ENCODE measurements at places on chromosomes 6 and 20.

DNA sequence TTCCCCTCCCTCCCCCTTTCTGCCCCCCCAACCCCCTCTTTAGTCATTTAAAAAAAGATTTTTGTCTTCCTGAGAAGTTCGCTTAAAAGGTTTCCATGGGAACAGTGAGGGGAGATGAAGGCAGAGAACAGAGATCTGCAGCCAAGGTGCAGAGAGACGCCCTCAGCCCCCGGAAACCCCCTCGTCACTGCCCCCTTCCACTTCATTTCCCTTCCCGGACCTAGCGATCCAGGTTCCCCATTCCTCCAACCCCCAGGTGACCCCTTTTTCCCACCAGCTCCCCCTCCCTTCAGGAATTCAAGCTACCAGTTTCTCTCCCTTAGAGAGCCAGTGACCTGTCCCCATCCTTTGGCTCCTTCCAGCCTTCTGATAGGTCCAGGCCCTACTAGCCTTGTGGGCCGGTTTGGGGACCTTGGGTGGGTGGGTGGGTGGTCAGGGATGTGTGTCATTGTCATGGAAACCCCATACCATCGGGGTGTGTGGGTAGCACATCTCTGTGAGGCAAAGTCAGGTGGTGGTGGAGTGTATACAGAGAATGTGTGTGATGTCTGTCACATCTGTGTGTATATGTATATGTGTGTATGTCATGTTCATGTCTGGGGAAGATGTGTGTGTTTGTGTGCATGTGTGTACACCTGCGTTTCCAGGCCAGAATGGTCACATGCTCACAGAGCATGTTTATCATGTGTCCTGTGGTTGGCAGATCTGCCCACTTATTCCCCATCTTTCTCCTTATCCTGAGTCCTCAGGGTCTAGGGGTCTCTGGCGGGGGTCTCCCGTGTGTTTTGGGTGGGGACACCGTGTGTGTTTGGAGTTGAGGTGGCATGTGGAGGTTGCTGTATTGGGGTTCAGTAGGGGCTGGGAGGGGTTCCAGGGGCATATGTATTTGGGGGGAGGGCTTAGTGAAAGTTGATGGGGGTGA is 7.0 kb downstream of the SYNGAP1 start:
- peak; percentile 22 for DNase-seq

GRCh38 chr6:32439602-32440214 is at the start of gene HLA-DRA:
HLA-DRA (plus strand) TSS chr6:32439887; CDS start chr6:32439951, 64 bp downstream.
- peak; percentile 66 for DNase-seq

- DNase-seq = no peak
Measured at GRCh38 chr6:85579581-85579980, 14.1 kb downstream of the SNX14 start.

DNA sequence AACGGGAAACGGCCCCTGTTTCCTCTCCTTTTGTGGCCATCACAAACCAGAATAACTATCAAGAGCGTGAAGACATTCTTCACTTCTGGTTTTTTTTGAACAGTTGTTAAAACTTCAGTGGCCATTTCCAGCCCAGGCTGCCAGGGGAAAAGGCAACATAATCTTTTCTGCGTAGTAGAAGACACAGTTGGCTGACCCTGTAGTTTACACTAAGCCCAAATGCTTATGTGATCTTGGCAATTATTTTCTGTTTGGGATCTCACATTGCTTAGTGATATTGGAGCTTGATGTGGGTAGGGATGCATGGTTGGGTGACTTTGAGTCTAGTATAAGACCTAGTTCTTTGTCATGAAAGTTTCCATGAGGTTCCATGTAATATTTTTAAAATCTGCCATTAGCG is 449.4 kb upstream of the CDH4 start:
- no peak for DNase-seq

- no peak for DNase-seq
Measured at GRCh38 chr6:154266560-154267099, 90.0 kb downstream of the IPCEF1 start.

- no peak for DNase-seq
Measured at GRCh38 chr6:55875400-55875799, at the start of gene BMP5. BMP5 (minus strand) TSS chr6:55875590; CDS start chr6:55874865, 725 bp downstream.

DNA sequence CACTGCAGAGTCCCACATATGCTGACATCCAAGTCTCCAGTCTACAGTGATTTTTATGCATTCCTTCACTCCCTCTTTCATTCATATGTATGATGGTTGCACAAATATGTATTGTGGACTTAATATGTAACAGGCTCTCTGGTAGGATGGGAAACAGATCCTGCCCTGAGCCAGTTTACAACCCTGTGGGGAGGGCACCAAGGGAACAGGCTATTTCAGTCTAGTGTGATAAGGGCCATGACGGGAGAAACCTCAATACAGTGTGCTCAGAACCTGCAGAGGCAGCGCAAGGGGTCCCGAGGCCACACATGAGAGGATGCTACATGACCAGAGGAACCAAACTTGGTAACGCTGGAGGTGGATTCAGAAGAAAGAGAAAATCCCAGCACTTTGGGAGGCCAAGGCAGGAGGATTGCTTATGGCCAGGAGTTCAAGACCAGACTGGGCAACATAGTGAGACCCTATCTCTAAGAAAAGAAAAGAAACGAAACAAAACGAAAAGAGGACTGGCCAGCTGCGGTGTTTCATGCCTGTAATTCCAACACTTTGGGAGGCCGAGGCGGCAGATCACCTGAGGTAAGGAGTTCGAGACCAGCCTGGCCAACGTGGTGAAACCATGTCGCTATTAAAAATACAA is 249.8 kb upstream of the JARID2 start:
- no peak for DNase-seq

DNA sequence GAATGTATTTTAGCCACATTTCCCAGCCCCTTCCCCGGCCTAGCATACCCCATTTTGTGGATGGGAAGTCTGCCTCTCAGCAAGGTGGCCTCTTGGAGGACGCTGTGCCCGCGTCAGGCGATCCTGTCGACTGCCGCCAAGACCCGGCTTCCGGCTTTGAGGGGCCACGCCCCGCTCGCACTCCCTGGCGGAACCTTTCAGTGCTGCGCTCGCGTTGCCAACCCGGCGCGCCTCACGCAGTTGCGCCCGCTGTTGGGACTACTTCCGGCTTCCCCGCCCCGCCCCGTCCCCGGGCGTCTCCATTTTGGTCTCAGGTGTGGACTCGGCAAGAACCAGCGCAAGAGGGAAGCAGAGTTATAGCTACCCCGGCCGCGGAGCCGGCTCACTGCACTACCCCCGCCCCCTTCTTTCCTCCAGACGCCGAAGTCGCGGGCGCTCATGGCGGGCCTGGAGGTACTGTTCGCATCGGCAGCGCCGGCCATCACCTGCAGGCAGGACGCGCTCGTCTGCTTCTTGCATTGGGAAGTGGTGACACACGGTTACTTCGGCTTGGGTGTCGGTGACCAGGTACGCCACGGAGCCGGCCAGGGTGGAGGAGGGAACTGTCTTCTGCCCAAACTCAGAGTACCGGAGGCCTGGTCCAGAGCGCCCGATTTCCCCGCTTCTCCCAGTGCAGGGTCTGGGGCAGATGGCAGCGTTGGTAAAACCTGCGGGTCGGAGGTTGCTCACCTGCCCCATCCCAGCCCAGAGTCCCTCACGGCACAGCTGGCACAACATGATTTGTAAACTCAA is at the start of gene PSMF1:
TSS of gene PSMF1 (plus strand) at position 267 of the 792 bp plus-strand sequence. CDS start at position 439, 172 bp downstream.
- peak; percentile 95 for DNase-seq

DNA sequence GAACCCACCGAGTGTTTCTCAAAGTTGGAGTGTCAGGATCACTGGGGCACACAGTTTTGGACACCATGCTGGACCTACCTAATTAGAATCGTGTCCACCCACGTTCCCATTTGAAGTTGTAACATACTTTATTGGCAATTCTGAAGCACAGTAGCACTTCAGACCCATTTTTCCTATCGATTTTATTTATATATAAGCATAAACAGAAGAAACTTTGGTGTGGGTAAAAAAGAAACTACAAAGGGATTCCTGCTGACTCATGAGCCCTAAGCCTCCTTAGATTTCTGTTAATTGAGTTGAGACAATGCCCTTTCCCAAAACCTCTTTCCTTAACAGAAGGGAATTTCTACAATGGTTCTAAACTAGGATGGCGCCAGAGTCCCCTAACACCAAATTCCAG is 398.0 kb downstream of the CDKAL1 start:
- DNase-seq = no peak

GRCh38 chr6:31815025-31815838 is at the start of the genes HSPA1A and HSPA1L:
HSPA1A (plus strand) TSS chr6:31815543; CDS start chr6:31815757, 214 bp downstream.
HSPA1L (minus strand) TSS chr6:31815283; CDS start chr6:31811972, 3,311 bp downstream.
- DNase-seq = peak; percentile 98

- no peak for DNase-seq
Measured at GRCh38 chr20:61634376-61635145, 382.5 kb downstream of the CDH4 start.

DNA sequence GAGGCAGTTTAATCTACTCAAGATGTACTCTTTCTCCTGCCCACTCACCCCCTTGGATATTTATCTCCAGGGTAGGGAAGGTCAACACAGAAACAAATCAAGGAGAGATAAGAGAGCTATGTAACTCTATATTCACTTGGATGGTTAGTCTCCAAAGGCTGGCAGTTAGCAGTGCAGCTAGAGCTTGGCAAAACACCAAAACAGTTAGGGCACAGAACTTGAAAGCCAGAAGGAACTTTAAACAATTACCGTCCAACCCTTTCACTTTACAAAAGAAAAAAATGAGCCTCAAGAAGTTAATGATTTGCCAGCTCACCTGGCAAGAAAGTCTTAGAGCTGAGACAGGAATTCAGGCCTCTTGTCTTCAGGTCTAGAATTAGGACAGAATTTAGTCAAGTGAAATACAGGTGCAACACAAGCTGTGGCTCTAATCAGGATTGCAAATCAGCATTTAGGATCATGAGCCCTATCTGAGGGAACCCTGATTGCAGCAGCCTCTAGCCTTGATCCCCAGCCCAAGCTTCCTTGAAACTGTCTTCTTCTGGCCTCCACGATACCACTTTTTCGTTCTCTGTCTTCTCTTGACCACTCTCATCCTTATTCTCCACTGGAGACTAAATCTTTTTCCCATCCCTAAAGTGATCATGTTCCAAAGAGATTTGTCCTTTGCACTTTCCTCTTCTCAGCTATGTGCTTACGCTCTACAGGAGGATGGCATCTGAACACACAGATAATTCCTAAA is 14.9 kb downstream of the NEDD9 start:
- no peak for DNase-seq

- no peak for DNase-seq
Measured at GRCh38 chr6:135257631-135258405, 76.7 kb downstream of the MYB start.

DNA sequence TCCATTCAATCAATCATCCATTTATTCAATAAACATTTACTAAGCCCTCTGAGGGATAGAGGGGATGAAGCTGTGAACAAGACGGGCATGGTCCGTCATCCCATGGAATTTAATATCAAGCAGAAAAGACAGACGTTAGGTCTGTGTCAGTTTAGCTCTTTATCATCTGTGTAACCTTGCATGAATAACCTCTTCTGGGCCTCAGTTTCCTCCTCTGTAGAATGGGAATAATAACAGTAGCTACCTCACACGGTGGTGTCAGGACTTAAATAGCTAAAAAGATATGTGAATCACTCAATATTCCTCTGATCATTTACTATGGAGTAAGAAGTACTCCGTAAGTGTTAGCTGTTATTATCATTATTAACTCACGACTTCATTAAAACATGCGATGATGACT is 21.3 kb downstream of the CDH22 start:
- no peak for DNase-seq

GRCh38 chr6:81465859-81466258 is 286.6 kb downstream of the TENT5A start:
- DNase-seq = no peak

- no peak for DNase-seq
Measured at GRCh38 chr20:54382419-54382818, 93.0 kb upstream of the DOK5 start.

DNA sequence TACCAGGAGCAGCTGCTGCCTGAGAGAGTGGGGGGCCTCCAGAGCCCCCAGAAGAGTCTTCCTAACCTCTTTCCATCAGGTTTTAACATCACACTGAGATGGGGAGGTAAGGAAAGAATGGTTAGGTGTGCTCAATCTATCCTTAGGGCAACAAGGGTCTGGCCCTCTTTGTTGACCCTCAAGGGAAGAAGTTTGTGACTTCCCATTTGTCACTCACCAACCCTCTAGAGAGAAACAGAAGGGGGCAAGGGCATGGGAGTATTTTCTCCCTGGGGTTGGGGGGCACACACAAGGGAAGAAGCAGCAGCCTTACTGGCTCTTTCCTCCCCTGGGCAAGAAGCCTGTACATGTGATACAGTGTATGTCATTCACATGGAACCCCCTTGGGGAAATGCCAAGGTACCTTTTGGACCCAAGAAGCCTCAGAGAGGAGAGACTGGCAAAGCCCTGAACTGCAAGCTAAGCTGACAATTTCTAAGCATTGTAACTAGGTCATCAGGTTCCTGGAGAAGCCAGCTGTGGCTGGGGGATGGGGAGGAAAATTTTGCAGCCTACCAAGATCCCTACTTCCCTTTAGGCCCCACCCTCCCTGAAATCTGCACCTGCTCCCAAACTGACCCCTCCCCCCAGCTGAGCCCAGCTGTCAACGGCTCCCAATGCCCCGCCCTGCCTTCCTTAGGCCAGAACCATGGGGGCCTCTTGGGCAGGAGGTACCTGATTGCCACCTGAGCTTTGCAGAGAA is 14.5 kb downstream of the BCL2L1 start:
- no peak for DNase-seq

GRCh38 chr6:52616059-52616690 is 39.3 kb upstream of the TRAM2 start:
- no peak for DNase-seq

DNA sequence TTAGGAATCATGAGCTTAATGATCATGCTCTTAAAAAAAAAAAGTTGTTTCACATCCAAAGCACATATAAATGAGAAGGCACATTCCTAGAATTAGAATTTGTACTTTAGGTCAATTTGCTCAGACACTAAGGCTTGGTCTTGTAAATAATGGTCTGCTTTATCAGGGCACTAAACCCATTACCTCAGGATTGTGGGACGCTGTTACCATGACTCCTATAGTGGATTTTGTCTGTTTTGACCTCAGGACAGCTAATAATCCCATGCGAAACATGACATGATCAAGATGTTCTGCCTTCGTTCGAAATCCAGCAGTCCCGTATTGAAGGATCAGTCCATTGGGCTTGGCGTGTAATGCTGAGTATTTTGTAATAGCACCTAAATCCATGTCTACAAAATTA is 2.4 kb downstream of the PGM3 start:
- DNase-seq = no peak

DNA sequence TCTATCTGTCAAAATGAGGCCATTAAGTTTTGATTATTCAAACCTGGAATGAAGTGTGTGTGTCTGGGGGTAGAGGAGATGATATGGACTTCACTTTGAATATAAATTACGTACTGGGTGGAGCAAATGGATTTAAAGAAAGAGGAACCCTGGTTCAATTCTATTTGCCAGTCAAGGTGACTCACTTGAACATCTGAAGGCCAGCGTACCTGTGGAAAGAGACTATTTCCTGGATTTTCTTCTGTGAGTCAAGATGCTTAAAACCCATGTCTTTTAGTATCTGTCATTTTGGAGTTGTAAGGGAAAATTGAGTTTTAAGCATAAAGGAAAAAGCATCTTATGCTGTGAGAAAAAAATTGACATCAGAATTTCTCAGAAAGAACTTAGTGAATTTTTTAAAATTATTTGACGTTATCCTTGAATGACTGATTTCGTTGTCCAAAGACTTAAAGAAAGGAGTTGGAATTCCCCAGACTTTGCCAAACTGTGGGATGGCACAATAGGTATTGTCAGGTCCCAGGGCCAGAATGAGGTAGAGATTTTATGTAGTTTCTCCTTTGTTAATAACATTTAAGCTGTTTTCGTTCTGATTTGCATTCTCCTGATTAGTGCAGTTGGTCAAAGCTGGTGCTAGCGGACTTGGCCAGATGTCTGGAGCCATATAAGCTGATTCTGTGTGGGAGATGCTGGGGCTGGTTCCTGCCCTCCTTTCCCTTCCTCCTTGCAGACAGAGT is 2.4 kb upstream of the PPP1R14C start:
- no peak for DNase-seq

GRCh38 chr6:72374857-72375256 is 247.0 kb upstream of the KCNQ5 start:
- DNase-seq = no peak

All from COLO829 (cell line).